ENCODE measurements at places on chromosomes 7 and 10.

DNA sequence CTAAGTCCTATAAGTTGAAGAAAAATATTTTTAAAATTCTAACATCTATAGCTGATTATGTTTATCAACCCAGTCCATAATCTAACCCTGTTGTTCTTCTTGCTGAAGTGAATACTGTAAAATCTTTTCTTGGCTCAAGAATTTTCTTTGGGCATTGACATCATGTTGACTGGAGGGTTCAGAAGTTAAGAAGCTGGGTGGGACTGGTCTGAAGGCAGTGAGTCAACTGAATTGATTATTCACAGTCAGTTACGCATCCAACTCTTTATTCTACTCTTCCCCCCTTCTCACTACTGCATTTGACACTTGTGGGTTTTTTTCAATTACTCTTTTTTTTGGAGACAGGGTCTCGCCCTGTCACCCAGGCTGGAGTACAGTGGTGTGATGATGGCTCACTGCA lies 31.0 kb downstream of the DENND2A start:
- DNase-seq, result no peak

- DNase-seq, result no peak
Measured at GRCh38 chr7:123643495-123644441, 11.9 kb upstream of the LMOD2 start.

GRCh38 chr10:30557884-30558283 lies 71.7 kb downstream of the LYZL2 start:
- DNase-seq, result no peak

DNA sequence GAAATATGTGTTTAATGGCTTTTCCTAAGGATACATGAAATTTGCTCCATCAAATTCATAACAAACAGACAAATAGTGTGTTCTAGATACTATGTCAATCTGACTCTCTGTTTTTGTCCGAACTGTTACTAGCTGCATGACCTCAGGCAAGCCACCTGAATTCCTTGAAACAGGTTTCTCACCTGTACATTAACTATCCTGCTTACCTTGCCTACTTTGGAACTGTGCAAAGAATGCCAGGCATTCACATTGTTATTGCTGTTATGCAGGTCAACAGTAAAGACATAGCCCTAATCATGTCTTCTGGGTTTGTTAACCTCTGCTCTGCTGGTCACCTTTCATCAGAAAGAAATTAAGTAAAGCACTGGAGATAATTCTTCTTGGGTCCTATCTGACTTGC lies 1283.9 kb upstream of the CELF2 start:
- no peak for DNase-seq

DNA sequence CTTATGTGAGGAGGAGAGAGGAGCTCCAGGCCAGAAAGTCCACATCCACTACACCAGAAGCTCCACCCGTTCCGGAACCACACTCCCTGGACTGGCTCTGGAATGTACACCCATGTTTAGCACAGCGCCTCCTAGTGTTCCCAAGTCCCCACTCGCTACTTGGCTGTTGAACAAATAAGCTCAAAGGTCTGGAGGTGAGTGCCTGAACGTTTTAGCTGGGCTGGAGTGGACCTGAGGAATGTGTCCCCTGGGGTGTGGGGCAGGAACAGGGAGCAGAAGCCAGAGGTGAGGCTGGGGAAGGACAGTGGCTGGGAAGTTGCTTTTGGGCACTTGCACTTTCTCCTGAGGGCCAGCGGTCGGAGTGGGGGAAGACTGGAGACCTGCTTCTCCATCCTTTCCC lies 164.1 kb upstream of the CDCA7L start:
- no peak for DNase-seq

GRCh38 chr10:119165171-119166117 lies at the start of gene SFXN4:
SFXN4 (minus strand) TSS chr10:119165714; CDS start chr10:119165647, 67 bp downstream.
- no peak for DNase-seq

- no peak for DNase-seq
Measured at GRCh38 chr7:42926204-42926603, 5.8 kb downstream of the PSMA2 start.

DNA sequence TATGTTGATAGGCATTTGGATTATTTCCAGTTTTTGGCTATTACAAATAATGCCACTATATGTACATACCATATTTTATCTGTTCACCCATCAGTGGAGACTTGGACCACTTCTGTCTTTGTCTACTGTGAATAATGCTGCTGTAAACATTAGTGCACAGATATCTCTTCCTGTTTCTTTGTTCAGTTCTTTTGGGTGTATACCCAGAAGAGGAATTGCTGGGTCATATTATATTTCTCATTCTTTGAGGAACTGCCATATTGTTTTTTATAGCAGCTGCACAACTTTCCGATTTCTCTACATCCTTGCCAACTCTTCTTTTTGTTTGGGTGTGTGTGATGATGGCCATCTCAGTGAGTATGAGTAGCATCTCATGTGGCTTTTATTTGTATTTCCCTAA lies 218.0 kb downstream of the LRMDA start:
- DNase-seq, result no peak

GRCh38 chr10:1743141-1743540 lies 5.8 kb upstream of the ADARB2 start:
- DNase-seq, result no peak

DNA sequence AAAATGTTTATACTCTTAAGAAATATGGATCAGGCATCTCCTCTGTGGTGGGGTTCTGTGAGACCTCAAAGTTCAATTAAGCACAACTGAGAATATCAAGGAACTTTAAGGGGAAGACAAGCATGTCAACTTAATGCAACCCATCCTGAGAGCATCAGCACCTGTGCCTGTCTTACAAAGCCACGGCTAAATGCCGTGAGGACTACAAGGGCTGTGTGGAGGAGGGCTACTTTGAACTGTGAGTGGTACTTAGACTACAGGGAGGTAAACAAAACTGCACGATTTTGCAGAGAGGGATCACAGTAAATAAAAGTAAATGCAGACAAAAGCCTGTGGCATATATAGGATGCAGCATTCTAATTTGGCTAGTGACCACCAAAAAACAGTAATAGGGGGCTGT lies 139.1 kb downstream of the ATE1 start:
- no peak for DNase-seq

- no peak for DNase-seq
Measured at GRCh38 chr10:117875793-117876192, 170.9 kb downstream of the RAB11FIP2 start.

DNA sequence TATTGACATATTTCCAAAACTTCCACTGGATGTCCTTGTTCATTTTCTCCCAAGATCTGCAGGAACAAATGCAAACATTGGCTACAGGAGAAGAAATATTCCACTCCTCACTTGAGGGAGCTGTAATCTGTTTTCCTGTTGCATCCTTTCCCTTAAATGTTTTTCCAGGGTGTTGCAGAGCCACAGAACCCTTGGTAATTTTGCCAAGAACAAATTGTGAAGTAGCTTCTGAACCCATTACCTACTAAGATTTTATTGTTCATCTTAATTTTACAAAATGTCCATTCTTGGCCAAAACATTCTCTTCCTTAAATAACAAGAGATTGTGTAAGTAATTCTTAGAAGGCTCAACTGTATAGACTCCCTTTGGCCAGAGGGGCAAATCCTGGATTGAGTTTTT lies 177.0 kb downstream of the GNAT3 start:
- DNase-seq, result no peak
